ENCODE measurements at places on chromosomes 3 and 15.

DNA sequence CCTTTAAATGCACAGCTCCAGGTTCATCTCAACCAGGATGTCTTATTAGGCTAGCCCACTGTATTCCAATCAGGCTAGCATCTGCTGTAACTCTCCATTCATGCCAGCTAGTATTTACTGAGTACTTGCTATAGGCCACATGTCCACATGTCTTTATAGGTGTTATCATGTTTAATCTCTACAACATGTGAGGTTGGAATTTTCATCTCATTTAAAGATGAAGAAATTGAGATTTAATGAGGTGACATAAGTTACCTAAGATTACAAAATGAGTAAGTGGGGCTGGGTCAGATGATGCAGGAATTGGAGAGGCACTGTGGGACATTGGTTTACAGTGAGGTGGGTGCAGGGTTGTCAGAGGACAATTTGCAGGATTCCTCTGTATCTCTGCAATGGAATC, 2.9 kb downstream of the IFT122 start:
- no peak for DNase-seq

- DNase-seq: no peak
Observed at GRCh38 chr15:40100123-40100946, 8.3 kb downstream of the BMF start.

- no peak for DNase-seq
Observed at GRCh38 chr15:101401286-101401685, 88.2 kb downstream of the PCSK6 start.

- peak; percentile 58 for DNase-seq
Observed at GRCh38 chr3:99920481-99921376, 103.1 kb downstream of the CMSS1 start.

DNA sequence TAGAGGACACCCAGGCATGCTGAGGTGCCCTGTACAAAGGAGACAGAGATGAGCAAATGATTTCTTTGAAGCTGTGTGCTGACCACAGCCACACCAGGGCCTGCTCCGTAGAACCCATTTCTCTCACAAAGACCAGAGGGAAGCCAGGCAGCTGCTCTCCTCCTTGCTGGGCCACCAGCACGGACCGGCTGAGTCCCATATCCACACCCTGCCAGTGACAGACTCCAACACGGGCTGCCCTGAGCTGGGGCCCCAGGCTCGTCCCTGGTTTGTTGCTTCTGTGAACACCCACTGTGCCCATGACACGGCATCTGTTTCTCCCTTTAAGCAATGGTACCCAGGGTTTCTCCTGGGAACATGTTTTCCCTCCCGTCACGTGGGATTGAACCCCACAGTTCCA, 284.5 kb downstream of the ADAMTS17 start:
- DNase-seq: no peak

DNA sequence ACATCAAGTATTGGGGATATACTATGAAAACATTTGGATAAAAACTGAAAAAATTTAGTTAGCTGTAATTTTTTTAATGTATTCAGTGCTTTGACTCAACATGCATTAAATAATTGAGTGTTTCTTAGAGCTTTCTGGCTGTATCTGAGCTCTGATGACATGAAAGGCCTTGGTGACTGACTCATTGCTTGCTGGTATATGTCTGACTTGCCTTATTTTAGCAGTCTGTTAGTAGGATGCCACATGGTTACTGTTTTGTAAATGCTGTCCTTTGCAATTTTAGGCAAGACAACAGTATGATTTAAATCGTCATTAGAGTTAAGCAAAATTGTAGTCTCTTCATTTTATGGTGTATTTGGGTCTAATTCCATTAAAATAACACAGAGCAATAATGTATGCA, 199.2 kb downstream of the GHSR start:
- no peak for DNase-seq

DNA sequence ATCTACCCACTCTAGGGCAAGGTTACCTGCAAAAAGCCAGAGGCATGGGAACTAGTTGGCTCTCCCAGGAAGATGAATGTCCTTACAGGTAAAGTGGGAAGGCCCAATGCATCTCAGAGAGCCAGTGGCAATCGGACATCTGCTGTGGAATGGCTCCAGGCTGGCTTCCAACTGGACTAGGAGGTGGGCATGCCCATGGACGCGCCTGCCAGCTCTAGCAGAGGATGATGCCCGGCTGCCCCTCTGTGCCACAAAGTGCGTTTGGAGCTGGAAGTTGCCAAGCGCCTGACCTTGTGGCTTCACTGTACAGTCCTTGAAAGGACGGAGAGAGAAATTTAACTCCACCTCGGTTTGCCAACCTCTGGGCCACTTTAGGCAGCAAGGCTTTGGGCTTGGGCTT, 84.4 kb downstream of the NR2F2 start:
- DNase-seq: no peak

GRCh38 chr15:31016446-31016915, 25.1 kb upstream of the MTMR10 start:
- no peak for DNase-seq

- DNase-seq: no peak
Observed at GRCh38 chr3:128882719-128883118, 3.3 kb downstream of the ACAD9 start.

DNA sequence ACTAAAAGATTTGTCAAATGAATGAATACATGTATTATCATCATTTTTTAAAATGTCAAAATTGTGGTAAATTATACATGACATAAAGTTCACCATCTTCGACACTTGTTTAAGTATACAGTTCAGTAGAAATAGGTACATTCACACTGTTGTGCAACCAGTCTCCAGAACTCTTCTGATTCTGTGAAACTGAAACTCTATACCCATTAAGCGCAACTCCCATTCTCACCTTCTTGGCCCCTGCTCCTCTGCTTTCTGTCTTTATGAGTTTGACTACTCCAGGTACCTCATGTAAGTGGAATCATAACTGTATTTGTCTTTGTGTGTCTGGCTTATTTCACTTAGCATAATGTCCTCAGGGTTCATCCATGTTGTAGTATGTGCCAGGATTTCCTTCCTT, 50.1 kb upstream of the KBTBD8 start:
- DNase-seq: no peak

DNA sequence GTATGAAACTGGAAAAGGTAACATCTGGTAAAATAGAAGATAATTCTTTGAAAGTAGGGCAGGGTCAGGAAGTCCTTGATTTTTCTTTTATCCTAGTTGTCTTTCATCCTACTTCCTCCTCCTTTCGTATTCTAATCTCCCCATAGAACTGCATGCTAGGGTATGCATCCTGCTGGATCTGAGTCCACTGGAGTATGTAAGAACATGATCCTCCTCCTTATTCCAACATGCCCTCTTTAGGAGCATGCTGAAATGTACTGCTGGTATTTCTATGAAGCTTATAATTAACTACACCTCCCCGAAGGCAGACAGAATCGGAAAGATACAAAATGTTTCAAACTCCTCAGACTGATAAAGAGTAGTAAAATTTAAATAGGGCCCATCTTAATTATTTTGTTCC, 493.8 kb downstream of the AGBL1 start:
- DNase-seq: no peak

DNA sequence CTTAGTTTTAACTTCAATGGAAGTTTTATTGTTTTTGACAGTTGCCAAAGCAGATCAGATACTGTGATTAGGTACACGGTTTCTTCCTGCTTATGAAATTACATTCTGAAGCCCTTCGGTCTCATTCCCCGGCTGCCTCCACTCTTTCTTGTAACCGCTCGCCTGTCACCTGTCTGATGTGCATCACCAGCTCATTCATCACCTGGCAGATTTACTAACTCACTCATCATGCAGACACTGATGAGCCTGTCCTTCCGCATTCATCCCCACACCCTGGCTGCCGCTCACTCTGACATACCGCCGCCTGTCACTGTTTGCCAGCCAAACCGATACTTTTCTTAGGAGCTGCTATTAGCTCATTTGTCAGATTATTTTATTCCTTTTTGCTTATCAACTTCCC, 82.8 kb upstream of the NSMCE3 start:
- no peak for DNase-seq

DNA sequence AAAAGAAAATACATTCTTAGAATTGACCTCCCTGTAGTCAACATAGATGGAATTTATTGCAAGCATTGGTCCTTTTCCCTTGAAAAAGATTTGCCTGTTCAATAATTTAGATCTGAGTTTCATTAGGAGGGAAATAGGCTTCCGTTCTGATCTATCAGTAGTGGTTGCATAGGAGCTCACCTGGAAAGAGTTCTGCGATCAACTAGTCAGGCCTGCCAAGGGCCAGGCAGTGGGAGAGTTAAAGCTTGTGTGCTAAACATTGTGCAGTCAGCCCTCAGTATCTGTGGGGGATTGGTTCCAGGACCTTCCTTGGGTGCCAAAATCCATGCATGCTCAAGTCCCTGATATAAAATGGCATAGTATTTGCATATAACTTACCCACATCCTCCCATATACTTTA, 29.6 kb upstream of the IDH2 start:
- no peak for DNase-seq

GRCh38 chr3:183968666-183969245, 48.9 kb downstream of the ABCC5 start:
- DNase-seq: no peak

- peak; percentile 93 for DNase-seq
Observed at GRCh38 chr15:91942720-91943394, 89.3 kb downstream of the SLCO3A1 start.

GRCh38 chr15:37121492-37121891, 21.1 kb upstream of the MEIS2 start:
- DNase-seq: no peak

DNA sequence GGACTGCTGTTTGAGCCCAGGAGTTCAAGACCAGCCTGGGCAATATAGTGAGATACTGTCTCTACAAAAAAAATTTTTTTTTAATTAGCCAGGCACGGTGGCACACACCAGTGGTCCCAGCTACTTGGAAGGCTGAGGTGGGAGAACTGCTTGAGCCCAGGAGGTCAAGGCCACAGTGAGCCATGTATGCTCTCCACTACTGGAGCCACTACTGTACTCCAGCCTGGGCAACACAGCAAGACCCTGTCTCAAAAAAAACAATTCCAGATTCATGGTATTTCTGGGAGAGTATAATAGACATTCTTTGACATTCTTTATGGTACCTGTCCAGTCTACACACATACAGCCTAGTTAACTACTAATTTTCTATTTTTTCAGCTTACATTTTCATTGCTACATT, 70.1 kb downstream of the GSK3B start:
- no peak for DNase-seq

DNA sequence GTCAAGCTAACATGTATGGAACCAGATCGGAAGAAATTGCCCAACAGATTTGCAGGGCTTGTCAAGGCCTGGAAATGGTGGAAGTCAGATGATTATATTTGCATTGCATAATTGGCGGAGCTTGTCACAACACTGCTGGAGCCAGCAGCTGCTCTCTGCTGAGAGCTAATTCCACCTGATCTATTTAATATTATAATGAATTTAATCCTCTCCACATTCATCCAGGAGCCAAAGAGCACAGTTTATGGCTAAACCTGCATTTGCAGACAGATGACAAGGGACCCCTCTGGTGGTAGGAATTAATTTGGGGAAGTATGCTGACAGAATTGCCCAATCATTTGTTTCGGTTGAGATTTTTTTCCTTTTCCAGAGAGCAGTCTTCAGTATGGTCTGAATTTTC, 730.2 kb downstream of the TUSC7 start:
- DNase-seq: peak; percentile 67

- DNase-seq: no peak
Observed at GRCh38 chr3:177624528-177625495, 427.5 kb upstream of the TBL1XR1 start.

- no peak for DNase-seq
Observed at GRCh38 chr15:89335298-89336041, 846 bp upstream of the POLG start.

- DNase-seq: no peak
Observed at GRCh38 chr3:10162185-10162584, 2.5 kb upstream of the IRAK2 start.

DNA sequence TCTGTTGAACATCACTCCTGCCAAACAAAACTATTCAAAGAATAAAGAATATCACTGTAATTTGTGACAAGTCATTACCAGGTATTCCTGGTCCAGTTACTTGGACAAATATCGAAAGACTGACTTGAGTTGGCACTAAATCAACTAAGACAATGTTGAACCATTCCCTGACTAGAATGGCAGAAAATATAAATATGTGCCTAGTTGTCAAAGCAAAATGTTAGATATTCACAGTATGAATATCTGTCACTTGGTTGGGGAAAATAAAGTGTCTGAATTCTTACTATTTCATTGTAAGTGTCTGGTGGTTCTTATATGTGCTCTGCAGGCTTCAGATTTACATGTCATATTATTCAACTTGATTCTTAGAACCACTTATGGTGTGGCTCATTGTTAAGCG, 470.2 kb downstream of the NAALADL2 start:
- DNase-seq: no peak

- DNase-seq: no peak
Observed at GRCh38 chr15:50773389-50773788, 7.9 kb upstream of the SPPL2A start.

- no peak for DNase-seq
Observed at GRCh38 chr15:39028069-39028468, 463.5 kb upstream of the RASGRP1 start.

Data from KBM-7 (cell line).